ENCODE measurements at places on chromosomes 6 and 20.

DNA sequence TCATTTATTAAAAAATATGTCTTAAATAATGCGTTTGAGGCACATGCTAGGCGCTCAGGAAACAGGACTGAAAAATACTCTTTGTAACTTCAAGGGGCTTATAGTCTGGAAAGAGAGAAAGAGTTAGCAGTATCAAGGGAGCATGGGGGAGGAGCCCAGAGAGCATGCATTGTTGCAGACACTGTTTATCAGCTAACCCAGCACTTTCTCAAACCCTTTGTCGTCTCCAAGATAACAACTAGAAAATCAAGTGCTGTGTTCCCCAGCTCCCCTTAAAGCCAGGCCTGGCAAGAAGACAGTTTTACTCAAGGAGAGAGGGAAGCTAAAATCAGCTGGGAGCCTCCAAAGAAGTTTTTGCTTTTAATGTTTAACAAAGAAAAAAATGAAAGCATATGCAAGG lies 98.4 kb downstream of the PERP start:
- no peak for DNase-seq

GRCh38 chr20:62808211-62808865 lies 3.7 kb downstream of the OGFR start:
- peak; percentile 86 for DNase-seq

DNA sequence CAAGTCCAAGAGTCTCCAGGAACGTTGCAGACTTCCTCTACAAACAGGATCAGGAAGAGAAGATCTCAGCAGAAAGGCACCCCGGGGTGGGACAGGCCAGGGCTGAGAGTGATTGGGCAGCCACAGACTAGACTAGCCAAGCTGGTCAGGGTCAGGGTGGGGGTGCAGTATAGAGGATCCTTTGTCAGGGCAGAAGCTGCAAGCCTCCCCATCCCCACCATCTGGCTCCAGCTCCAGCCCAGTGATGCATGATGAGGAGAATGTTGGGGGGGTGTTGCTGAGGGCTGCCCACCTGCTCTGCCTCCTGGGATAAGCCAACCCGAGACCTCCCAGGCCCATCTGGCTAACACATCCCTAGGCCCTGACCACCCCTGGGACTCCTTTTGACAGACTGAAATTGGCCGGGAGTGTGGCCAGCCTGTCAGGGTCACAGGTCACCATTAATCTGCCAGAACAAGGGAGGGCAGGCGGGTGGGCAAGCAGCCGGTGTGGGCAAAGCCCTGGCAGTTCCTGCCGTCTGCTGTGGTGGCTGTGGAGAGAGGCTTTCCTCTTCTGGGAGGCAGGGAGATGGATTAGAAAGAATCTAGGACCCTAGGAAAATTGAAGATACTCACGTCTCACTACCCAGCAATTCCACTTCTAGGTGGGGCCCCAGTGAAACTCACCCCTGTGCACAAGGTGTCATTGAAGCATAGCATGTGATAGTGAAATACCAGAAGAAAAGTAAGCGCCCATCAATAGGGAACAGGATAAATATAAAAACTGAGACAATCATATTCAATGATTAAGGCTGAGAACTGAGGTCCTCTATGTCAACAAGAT lies 22.1 kb upstream of the SNTA1 start:
- no peak for DNase-seq

- DNase-seq, result no peak
These were observed 24.1 kb upstream of the GCLC start for GRCh38 chr6:53568776-53569616.

GRCh38 chr20:8535403-8536261 lies 403.6 kb downstream of the PLCB1 start:
- peak; percentile 9 for DNase-seq

GRCh38 chr6:32120573-32121059 lies 7.4 kb downstream of the ATF6B start:
- no peak for DNase-seq

DNA sequence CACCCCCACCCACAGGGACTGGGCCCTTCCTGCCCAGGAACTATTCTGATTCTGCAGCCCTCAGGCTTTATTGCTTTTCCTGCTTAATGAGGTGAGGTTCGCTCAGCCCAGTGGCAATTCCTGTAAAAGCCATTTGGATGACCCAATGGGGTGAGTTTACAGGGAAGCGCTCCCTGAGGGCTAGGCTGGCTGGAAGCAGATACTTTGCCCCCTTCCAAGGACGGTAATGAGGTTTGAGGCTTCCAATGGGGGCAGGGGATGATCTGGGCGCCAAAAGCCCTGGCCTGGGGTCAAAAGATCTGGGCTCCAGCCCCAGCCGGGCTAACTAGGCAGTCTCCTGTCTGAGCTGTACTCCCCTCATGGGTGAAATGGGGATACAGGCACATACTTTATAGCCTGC lies 41.8 kb downstream of the RIPOR3 start:
- DNase-seq, result no peak

DNA sequence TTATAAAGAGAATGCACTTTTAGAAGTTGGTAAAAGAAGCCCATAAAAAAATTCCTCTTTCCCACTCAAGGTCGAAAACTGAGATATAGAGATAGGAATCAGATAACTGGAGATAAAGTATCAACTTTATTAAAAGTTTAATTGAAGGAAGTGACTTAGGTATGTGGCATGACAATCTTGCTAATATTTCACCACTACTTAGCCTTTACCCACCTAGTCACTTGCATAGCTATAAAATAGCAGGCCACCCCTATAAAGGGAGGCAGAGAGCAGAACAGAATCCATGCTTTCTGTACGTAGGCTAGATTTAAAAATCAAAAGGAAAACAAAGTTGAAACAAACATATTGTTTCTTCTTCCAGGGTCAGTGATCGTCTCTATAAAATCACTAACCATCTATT lies 13.2 kb upstream of the TBC1D32 start:
- DNase-seq, result no peak

- no peak for DNase-seq
These were observed 40.3 kb downstream of the MTHFD1L start for GRCh38 chr6:150905769-150906168.

DNA sequence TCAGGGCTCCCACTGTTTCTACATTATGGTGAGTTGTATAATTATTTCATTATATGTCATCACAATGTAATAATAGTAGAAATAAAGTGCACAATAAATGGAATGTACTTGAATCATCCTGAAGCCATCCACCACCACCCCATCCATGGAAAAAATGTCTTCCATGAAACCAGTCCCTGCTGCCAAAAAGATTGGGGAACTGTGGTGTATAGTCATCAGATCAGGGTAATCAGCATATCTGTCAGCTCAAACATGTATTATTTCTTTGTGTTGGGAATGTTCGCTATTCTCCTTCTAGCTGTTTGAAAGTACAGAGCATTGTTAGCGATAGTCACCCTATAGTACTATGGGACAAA lies 33.8 kb upstream of the SLC22A23 start:
- no peak for DNase-seq

DNA sequence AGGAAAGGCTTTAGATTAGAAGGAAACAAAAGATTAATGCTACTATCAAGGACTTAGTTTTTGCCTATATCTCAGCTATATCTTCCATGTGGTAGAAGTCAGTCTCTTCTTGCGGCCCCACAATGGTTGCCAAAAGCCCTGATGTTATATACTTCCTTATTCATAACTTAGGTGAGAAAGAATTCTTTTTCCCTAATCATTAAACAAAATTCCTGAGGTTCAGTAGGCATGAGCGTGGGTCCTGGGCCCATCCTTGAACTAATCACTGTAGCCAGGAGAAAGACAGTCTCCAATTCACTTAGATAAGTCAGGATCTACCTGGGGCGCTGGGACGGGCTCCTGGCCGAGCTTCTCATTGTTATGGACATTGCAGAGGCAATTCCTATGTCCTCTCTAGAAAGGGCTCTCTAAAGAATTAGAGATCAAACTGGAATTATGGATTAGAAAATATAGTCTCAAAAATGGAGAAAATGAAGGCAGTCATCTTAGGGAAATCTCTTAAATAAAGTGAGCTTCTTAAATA lies 134.3 kb downstream of the KIF6 start:
- DNase-seq, result no peak

DNA sequence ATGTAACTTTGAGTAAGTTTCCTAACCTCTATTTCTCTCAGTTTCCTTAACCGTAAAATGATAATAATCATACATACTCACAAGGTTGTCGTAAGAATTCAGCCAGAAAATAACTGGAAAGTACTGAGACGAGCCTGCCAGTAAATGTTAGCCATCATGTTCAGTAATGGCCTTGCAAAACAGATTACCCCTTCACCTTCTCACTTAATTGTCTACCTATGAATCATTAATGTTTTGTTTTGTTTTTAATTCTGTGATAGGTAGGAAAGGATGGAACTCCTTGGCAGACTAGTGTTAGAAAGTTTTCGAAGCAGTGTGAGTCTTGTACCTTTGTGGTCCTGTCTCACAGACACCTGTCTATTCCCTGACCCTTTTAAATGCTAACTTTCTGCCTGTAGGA lies 50.6 kb downstream of the MAPK14 start:
- DNase-seq, result no peak

GRCh38 chr20:56817780-56818675 lies 188.9 kb downstream of the TFAP2C start:
- DNase-seq, result no peak

GRCh38 chr6:30104661-30105060 lies 8.2 kb downstream of the TRIM31 start:
- DNase-seq, result no peak

- no peak for DNase-seq
These were observed 613.6 kb downstream of the TFAP2A start for GRCh38 chr6:9801249-9801754.

GRCh38 chr6:95545686-95546085 lies 31.6 kb upstream of the MANEA start:
- DNase-seq, result no peak

- DNase-seq, result peak; percentile 17
These were observed 2.6 kb downstream of the EPHA7 start for GRCh38 chr6:93416571-93417420.

GRCh38 chr6:122894791-122895190 lies 101.2 kb upstream of the CLVS2 start:
- no peak for DNase-seq

GRCh38 chr6:170314983-170315382 lies 8.4 kb downstream of the FAM120B start:
- DNase-seq, result no peak

DNA sequence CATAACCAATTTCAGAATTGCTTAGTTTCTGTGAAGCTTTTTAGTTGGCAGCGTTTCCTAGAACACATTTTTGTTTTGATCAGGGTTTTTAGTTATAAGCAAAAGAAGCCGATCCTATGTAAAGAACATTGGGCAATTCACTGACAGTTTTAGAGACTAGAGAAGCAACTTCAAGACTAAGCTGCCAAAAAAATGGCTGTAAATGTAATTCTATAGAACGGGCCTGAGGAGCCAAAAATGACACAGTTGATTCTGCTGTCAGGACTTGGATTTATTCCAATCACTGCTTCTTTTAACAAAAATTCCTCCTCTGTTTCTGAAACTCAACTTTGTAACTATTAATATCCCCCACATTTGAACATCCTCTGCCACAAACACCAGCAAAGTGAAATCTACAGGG lies 236.0 kb upstream of the EYS start:
- DNase-seq, result no peak
